Stimulated activated CD4-positive, alpha-beta T cell treated with anti-CD3 and anti-CD28 coated beads, Interleukin-15, amount 100 ng/mL, for 48 hours (primary cell): ENCODE measurements at places on chromosomes 7 and 10.

- no peak for DNase-seq
Measured at GRCh38 chr7:152162287-152162686, 136.8 kb downstream of the GALNT11 start.

DNA sequence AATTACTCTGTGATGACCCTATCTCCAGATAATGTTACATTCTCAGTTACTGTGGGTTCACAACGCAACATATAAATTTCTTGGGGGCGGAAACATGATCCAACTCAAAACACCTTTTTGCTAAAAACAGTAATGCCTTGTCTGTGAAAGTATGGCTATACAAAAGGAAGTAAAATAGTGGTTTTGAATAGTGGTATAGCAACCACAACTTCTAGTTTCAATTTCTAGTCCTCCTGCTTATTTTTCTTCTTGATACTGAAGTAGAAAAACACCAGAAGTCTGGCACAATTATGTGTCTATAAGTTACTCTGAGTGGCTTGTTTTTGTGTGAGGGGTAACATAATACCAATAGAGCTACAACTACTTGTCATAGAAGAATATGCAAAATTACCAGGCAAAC is 21.5 kb upstream of the ZNF800 start:
- DNase-seq: no peak

- DNase-seq: no peak
Measured at GRCh38 chr10:123687758-123688157, 21.6 kb downstream of the GPR26 start.

GRCh38 chr10:121368347-121369025 is 229.8 kb downstream of the FGFR2 start:
- no peak for DNase-seq
